ENCODE measurements at places on chromosomes 3 and 15.

- no peak overlapping the region for H3K27ac ChIP-seq
- H3K27me3 ChIP-seq: no peaks in the 10 kb centered on the region
- peaks cover 51% of the 10 kb centered on the region for H3K36me3 ChIP-seq
- no peak for DNase-seq
These were observed 75.6 kb upstream of the SLC2A2 start for GRCh38 chr3:171101982-171102641.

GRCh38 chr3:189727158-189727557 is 96.0 kb downstream of the TP63 start:
- no peaks in the 10 kb centered on the region for H3K4me1 ChIP-seq
- no peak for DNase-seq
- H3K27me3 ChIP-seq: no peaks in the 10 kb centered on the region
- no peaks in the 10 kb centered on the region for H3K36me3 ChIP-seq
- H3K27ac ChIP-seq: no peak overlapping the region

DNA sequence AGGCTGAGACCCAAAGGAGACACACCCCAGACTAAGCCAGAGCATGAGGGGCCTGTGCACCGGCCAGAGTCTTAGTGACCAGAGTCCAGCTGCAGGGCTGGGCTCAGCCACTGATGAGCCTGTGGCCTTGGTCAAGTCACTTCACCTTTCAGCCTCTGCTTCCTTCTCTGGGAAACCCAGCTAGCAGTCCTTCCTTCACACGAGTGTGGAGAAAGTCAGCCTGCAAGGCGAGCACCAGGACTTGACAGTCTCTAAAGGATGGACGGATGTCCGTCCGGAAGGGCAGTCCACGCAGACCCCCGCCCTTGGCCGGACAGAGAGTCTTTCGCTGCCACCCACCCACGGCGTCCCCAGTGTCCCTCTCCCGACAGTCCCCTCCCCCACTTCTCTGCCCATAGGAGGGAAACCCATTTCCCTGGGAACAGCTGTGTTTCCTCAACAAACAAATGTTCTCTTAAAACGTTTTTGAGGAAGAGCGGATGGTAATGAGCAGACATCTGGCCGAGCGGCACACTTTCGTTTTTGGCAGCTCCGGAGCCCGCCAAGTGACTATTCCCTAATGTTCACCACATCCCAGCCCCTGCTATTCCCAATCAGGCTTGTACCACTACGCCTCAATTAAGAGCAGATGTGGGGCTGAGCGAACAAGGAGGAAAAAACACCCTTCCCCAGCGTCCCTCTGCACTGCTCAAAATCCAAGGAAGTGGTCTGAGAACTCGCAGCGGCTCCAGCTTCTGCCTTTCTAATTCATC is 129.1 kb upstream of the SMAD3 start:
- H3K27me3 ChIP-seq: no peaks in the 10 kb centered on the region
- no peak overlapping the region for H3K4me3 ChIP-seq
- H3K4me1 ChIP-seq: no peaks in the 10 kb centered on the region
- no peak for DNase-seq
- no peaks in the 10 kb centered on the region for H3K36me3 ChIP-seq
- no peak overlapping the region for H3K27ac ChIP-seq

DNA sequence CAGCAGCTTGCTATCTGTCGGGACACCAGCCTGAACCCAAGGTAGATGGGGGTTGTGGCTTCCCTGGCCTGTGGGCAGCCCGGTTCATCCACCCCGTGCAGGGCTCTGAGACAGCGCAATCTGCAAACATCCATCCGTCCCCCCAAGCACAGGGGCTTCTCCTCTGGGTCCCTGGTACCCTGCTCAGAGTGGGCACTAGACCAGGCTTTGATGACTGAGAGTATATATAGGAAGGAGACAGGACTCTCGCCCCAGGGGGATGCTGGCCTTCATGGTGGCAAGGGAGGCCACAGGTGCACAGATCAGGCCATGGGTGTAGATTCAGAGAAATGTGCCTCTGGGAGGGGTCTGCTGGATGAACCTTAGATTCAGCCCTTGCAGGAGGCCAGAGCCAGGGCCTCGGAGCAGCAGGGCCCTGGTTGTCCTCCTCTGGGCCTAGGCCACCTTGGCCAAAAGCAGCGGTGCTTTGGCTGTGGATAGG is 40.3 kb downstream of the CFAP100 start:
- no peak overlapping the region for H3K27ac ChIP-seq
- peaks cover 13% of the 10 kb centered on the region for H3K36me3 ChIP-seq
- no peak overlapping the region for H3K4me3 ChIP-seq
- no peaks in the 10 kb centered on the region for H3K27me3 ChIP-seq
- DNase-seq: no peak

DNA sequence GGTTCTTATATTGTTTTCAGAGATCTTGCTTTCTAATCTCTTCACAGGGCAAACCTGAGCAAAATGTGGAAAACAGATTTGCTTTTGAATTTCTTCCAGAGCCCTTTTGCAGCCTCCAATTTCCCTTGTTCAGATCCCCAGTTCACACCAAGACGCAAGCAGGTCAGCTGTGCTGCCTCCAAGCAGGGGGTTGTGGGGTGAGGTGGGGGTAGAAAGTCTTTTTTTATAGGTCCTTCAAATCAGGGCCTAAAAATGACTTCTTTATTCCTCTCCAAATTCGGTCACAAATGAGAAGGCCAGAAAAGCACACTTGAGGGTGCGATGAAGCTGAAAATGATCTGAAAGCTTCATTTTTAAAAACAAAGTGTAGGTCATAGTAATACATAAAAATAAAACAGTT is 26.3 kb upstream of the AVEN start:
- H3K36me3 ChIP-seq: no peaks in the 10 kb centered on the region
- H3K27me3 ChIP-seq: no peaks in the 10 kb centered on the region
- DNase-seq: no peak
- H3K27ac ChIP-seq: no peak overlapping the region
- H3K4me3 ChIP-seq: no peak overlapping the region
- no peaks in the 10 kb centered on the region for H3K4me1 ChIP-seq

GRCh38 chr15:42848846-42849245 is 71.7 kb downstream of the TTBK2 start:
- no peaks in the 10 kb centered on the region for H3K36me3 ChIP-seq
- H3K27me3 ChIP-seq: no peaks in the 10 kb centered on the region
- H3K4me1 ChIP-seq: no peaks in the 10 kb centered on the region
- DNase-seq: no peak
- H3K27ac ChIP-seq: no peak overlapping the region

- H3K4me1 ChIP-seq: no peaks in the 10 kb centered on the region
- H3K27ac ChIP-seq: no peak overlapping the region
- no peak for DNase-seq
- no peaks in the 10 kb centered on the region for H3K27me3 ChIP-seq
- no peaks in the 10 kb centered on the region for H3K36me3 ChIP-seq
These were observed 25.6 kb downstream of the CLEC3B start for GRCh38 chr3:45051685-45052084.

DNA sequence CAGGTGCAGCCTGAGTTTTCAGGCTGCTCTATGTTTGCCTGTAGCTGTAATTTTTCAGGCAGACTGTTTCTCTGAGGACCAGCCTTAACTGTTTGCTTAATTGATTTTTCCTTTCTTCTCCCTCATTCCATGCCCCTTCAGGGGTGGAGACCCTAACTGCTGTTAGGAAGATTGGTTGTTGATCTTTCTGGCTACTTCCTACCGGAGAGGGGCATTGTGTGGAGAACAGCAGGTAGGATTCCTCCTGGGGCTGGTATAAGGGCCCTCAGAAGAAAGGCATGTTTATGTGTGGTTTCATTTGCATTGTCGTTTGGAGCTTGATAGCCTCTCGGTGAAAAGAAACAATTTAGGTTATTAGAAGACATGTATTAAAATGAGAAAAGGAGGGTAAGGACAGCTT is 56.9 kb upstream of the GOLGA6L2 start:
- DNase-seq: no peak
- no peak overlapping the region for H3K27ac ChIP-seq
- no peaks in the 10 kb centered on the region for H3K27me3 ChIP-seq
- H3K4me1 ChIP-seq: no peaks in the 10 kb centered on the region

GRCh38 chr3:182331341-182331740 is 462.0 kb upstream of the ATP11B start:
- no peaks in the 10 kb centered on the region for H3K27me3 ChIP-seq
- no peak overlapping the region for H3K4me3 ChIP-seq
- no peaks in the 10 kb centered on the region for H3K4me1 ChIP-seq

- no peaks in the 10 kb centered on the region for H3K27me3 ChIP-seq
- H3K36me3 ChIP-seq: no peaks in the 10 kb centered on the region
These were observed 32.7 kb downstream of the RTP1 start for GRCh38 chr3:187230011-187230410.

DNA sequence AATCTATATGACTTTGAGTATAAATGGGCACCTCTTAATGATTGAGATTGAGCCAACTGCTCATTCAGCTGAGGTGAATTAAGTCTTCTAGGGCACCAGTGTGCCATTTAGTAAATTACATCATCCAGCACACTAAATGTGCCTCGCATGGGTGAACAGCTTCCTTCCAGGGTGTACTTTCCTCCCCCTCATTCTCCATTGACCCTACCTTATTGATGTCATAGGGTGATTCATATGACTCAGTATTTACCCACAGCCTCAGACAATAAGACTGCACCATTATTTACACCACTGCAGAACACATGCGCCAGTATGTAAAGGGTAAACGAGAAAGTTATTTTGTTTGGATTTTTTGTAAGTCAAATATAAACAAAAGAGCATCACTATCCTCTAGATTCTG is 185.2 kb upstream of the ARL6 start:
- no peak for DNase-seq
- H3K4me3 ChIP-seq: no peak overlapping the region
- no peak overlapping the region for H3K27ac ChIP-seq
- H3K4me1 ChIP-seq: no peaks in the 10 kb centered on the region
- no peaks in the 10 kb centered on the region for H3K27me3 ChIP-seq

GRCh38 chr15:40790718-40791117 is 16.2 kb upstream of the ZFYVE19 start:
- no peaks in the 10 kb centered on the region for H3K36me3 ChIP-seq
- peaks cover 14% of the 10 kb centered on the region for H3K4me1 ChIP-seq
- DNase-seq: no peak
- no peak overlapping the region for H3K4me3 ChIP-seq
- no peak overlapping the region for H3K27ac ChIP-seq
- no peaks in the 10 kb centered on the region for H3K27me3 ChIP-seq

GRCh38 chr3:150725548-150725947 is 21.8 kb upstream of the ERICH6 start:
- DNase-seq: no peak
- no peaks in the 10 kb centered on the region for H3K4me1 ChIP-seq
- H3K4me3 ChIP-seq: no peak overlapping the region
- H3K27ac ChIP-seq: no peak overlapping the region
- H3K27me3 ChIP-seq: no peaks in the 10 kb centered on the region

GRCh38 chr15:70033109-70033508 is 64.6 kb downstream of the TLE3 start:
- no peaks in the 10 kb centered on the region for H3K4me1 ChIP-seq
- no peak overlapping the region for H3K27ac ChIP-seq
- no peak for DNase-seq
- no peak overlapping the region for H3K4me3 ChIP-seq
- no peaks in the 10 kb centered on the region for H3K27me3 ChIP-seq
- H3K36me3 ChIP-seq: no peaks in the 10 kb centered on the region

GRCh38 chr15:70267879-70268278 is 170.2 kb upstream of the TLE3 start:
- no peak for DNase-seq
- H3K27me3 ChIP-seq: no peaks in the 10 kb centered on the region
- no peaks in the 10 kb centered on the region for H3K36me3 ChIP-seq
- no peak overlapping the region for H3K4me3 ChIP-seq

- no peaks in the 10 kb centered on the region for H3K36me3 ChIP-seq
- no peak overlapping the region for H3K4me3 ChIP-seq
- no peaks in the 10 kb centered on the region for H3K4me1 ChIP-seq
- no peak for DNase-seq
- H3K27ac ChIP-seq: no peak overlapping the region
These were observed 37.2 kb downstream of the AADACL2 start for GRCh38 chr3:151770956-151771355.

GRCh38 chr15:50840520-50840919 is 68.0 kb upstream of the AP4E1 start:
- no peaks in the 10 kb centered on the region for H3K36me3 ChIP-seq
- H3K4me3 ChIP-seq: no peak overlapping the region
- H3K4me1 ChIP-seq: no peaks in the 10 kb centered on the region
- H3K27ac ChIP-seq: no peak overlapping the region

DNA sequence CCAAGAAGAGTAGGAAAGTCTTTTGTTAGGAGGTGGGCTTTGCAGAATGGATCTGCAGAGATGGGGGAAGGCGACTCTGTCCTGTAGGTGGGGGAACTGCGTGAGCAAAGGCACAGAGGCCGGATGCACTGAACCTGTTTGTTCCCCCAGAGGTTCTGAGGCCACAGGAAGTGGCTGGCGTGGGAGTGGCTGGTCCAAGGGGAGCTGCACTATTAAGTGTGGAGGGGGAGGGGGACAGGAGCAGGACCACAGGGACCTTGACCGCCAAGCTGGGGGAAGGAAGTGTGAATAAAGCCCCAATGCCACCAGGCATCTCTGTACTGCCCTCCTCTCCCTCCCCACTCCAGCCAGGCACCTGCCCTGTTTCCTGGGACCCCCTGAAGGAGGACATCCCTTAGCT is 51.8 kb downstream of the CYP11A1 start:
- H3K36me3 ChIP-seq: no peaks in the 10 kb centered on the region
- DNase-seq: no peak
- no peak overlapping the region for H3K4me3 ChIP-seq
- H3K27me3 ChIP-seq: no peaks in the 10 kb centered on the region
- no peak overlapping the region for H3K27ac ChIP-seq

GRCh38 chr3:101984356-101984755 is 135.0 kb downstream of the NFKBIZ start:
- no peaks in the 10 kb centered on the region for H3K4me1 ChIP-seq
- H3K27ac ChIP-seq: no peak overlapping the region
- DNase-seq: no peak
- H3K4me3 ChIP-seq: no peak overlapping the region
- no peaks in the 10 kb centered on the region for H3K36me3 ChIP-seq
- H3K27me3 ChIP-seq: no peaks in the 10 kb centered on the region

DNA sequence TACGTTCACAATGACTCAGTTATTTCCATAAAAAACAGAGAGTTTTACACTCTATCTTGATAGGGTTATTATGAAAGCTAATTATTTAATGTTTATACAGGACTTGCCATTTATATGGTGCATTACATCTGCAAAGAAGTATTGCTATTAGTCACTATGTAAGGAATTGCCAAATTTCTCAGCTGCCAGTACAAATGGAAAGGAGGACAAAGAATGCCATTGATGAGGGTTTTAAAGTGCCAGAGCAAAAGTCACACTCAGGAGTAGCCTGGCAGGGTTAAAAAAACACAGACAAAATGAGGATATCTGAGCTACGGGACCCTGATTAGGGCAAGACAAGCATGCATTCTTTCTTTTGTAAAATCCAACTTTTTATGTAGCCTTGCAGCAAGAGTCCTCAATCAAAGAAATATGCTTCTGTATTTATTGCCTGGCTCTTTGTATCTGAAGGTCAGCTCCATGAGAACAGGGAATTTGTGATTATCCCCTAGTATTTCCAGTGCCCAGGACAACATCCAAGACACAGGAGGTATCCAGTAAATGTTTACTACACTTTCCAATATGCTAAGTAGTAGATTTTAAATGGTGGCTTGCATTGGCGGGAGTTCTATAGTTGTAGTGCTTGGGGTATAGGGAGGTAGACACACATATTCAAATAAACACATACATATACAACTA is 1013.6 kb downstream of the ROBO1 start:
- H3K27ac ChIP-seq: no peak overlapping the region
- H3K36me3 ChIP-seq: no peaks in the 10 kb centered on the region
- no peak for DNase-seq
- no peaks in the 10 kb centered on the region for H3K4me1 ChIP-seq

Measured in naive thymus-derived CD4-positive, alpha-beta T cell (primary cell).